ENCODE measurements at places on chromosomes 4 and X. TPM values are rescaled to one million over a fixed set of nuclear protein-coding genes. Genes with fewer than 3 reads are reported as not detected.
A peak's percentile ranks its signal among the peaks of the same experiment; 100 is the strongest.

The CLNK gene
- polyA plus RNA-seq, result 0.39 TPM

GRCh38 chr4:76365636-76366035, 55.3 kb downstream of the CCDC158 start:
- DNase-seq, result no peak
- no peak overlapping the region for H3K4me3 ChIP-seq
- H3K27me3 ChIP-seq, result no peaks in the 10 kb centered on the region

DNA sequence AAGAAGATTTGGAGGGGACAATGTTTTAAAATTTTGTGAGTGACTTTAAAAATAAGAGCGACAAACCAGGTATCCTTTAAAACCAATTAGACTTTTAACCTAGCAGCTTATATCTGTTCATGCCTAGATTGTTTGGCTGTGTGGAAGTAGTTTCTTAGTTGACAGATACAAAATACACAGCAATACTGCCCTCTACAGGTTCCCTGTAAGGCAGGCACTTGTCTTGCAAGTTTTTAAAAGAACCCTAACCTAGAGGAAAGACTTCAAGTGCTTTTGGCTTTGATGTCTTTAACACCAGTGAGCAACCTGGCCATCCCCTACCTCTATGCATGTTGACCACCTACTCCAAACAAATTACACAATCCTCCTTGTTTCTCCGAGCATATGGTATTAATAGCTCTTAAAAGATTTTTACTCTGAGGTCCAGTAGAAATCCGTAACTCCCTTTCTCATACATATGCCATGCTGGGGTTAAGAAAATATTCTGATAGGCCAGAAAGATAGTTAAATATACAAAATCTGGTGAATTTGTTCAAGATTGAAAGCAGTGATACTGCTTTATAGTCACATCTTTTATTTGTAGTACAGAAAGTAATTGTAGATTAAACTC, 273.0 kb downstream of the ARHGAP24 start:
- H3K36me3 ChIP-seq, result no peaks in the 10 kb centered on the region
- DNase-seq, result no peak
- H3K27me3 ChIP-seq, result no peaks in the 10 kb centered on the region
- no peak overlapping the region for H3K4me3 ChIP-seq
- H3K27ac ChIP-seq, result no peak overlapping the region

DNA sequence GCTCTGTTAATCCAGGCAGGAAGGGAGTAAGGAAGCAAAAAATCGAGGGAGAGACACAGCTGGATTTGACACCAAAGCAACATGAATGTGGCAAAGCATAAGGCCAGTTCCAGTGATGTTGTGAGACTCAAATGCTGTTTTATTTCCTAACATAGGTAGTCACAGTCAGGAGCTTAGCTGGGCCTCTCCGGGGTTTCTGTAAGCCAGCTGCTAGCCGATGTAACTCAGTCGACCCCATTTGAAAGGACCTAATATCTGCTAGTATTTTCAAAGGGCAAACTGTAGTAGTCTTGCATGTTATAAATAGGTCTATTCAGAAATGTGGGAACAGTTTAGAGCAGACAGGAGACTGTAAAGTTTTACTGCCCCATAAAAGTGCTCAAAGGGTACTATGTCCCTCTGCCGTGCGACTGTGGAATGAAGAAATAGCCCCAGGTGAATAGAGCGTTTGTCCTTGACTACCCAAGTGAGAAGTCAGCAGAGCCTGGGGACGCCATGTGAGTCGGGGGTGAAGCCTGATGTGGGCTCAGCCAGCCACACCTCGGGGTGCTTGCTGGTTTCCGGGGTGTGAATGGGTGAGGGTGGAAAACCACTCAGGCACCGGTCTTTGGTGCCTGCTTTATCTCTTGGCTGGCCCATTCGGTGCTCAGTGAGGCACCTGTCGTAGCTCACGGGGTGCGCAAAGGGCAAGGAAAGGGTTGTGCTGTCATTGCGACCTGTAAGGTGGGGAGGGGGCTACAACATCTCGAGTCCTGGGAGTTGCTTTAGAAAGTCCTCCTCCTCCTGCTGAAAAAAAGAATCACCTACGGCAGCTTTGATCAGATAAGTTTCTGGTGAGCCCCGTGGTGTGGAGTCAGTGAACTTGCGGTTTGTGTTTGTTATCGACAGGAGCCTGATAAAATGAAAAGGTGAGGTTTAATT, 745 bp downstream of the TRIM2 start:
- no peaks in the 10 kb centered on the region for H3K4me1 ChIP-seq
- H3K27me3 ChIP-seq, result no peaks in the 10 kb centered on the region
- H3K27ac ChIP-seq, result peak overlapping the region; percentile 68
